T-helper 22 cell (primary cell): ENCODE measurements at places on chromosomes 16 and 17.

- DNase-seq, result no peak
These were observed 3.4 kb downstream of the PLEKHH3 start for GRCh38 chr17:42673266-42673884.

DNA sequence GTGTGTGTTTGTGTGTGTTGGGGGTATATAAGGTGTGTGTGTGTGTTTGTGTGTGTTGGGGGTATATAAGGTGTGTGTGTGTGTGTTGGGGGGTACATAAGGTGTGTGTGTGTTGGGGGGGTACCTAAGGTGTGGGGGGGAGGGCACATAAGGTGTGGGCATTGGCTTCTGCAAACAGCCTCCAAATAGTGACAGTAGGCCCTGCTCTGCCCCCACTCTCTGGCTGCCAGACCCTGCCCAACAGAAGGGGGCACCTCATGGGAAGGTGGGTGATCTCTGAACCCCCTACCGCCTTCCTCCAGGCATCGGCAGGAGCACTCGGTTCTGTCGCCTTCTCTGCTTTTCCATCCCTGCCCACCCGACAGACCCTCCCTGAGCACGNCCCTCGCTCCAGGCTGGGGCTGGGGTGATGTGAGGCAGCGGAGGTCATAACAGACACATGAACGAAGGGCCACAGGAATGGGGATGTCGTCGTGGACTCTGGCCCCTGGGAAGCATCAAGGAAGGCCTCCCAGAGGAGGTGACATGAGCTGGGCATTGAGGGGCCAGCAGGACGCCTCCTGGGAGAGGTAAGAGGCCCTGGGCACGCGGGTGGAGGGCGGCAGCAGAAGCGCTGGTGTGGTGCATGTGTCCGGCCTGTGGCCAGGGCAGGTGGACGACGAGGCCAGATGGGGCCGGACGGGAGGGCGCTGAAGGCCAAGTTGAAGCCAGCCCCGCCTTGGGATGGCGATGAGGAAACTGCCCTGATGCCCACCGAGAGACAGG lies 136.6 kb upstream of the RPH3AL start:
- peak; percentile 16 for DNase-seq

GRCh38 chr16:29852654-29853053 lies 10.4 kb downstream of the CDIPT start:
- DNase-seq, result no peak

DNA sequence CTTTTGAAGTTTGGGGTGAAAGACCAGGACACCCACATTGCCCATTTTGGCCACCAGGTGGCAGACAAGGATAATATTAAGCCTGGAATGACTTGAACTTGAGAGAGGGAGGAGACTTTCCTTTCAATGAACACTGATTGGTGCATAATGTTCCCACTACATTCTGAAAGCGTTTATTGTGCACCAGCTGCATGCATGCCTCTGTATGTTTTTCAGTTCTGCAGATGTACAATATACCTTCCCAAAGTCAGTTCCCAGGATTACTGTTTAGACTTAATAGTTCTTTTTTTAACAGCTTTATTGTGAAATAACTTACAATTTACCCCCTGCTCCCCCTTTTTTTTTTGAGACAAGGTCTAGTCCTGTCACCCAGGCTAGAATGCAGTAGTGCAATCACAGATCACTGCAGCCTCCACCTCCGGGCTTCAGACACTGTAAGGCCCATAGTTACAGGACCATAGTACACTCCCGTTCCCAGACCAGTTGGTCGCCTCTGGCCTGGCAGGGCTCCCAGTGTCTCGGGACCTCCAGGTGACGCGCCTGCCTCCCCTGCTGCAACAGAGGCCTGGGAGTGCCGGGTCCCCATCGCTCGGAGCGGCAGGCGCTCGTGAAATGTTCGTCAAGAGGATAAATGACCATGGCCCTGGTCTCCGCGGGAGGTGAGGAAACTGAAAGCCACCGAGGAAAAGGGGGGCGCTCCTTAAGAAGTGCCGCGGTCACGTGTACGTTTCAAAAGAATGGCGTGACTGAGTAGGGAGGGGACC lies 12.2 kb downstream of the CES2 start:
- peak; percentile 58 for DNase-seq

- no peak for DNase-seq
These were observed 131.0 kb downstream of the CCDC144A start for GRCh38 chr17:16820979-16821543.

- DNase-seq, result peak; percentile 64
These were observed 636 bp upstream of the ERN1 start for GRCh38 chr17:64130559-64131001.
